ENCODE measurements at places on chromosomes 2 and 18.

GRCh38 chr2:28270456-28271152, 122.1 kb upstream of the FOSL2 start:
- no peak for DNase-seq

DNA sequence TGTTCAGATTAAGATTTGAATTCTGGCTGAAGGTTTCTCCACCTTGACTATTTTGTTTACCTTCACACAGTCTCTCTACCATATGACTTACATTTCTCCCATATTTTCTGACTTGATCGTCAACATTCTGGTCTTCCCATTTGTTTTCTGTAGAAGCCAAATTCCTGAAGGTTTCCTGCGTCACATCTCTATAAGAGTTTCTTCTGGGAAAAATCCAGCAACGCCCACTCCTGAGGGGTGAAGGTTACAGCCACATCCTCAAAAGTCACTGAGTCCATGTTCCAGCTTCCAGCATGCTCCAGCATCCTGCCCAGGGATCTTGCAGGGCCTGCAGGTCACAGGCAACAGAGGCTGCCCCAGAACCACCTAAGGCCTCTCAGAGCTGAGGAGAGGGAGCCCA, 47.5 kb downstream of the NBEAL1 start:
- DNase-seq, result no peak

- no peak for DNase-seq
Observed at GRCh38 chr2:37020212-37020886, 54.0 kb upstream of the STRN start.

DNA sequence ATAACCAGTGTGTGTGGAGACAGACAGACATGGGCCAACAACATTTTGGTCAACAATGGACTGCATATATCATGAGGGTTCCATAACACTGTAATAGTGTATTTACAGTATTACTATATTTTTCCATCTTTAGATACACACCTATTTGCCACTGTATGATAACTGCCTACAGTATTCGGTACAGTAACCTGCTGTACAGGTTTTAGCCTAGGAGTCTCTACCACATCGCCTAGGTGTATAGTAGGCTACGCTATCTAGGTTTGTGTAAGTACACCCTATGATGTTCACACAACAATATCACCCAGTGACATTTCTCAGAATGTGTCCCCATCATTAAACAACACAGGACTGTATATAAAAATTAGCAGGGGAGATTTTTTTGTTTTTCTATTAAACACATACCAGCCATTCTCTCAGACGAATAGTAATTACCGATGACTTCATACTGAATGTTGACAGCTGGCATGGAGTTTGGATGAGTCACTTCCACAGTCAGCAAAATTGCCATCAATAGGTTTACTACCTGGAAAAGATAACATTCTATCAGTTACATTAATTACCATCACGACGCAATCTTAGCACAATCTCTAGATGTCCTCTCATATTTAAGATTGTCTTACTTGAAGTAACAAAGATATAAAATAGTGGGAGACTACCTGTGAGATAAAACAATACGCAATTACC, 10.8 kb downstream of the LAPTM4A start:
- no peak for DNase-seq

GRCh38 chr2:86525421-86526340, 37.6 kb downstream of the CHMP3 start:
- DNase-seq, result no peak

DNA sequence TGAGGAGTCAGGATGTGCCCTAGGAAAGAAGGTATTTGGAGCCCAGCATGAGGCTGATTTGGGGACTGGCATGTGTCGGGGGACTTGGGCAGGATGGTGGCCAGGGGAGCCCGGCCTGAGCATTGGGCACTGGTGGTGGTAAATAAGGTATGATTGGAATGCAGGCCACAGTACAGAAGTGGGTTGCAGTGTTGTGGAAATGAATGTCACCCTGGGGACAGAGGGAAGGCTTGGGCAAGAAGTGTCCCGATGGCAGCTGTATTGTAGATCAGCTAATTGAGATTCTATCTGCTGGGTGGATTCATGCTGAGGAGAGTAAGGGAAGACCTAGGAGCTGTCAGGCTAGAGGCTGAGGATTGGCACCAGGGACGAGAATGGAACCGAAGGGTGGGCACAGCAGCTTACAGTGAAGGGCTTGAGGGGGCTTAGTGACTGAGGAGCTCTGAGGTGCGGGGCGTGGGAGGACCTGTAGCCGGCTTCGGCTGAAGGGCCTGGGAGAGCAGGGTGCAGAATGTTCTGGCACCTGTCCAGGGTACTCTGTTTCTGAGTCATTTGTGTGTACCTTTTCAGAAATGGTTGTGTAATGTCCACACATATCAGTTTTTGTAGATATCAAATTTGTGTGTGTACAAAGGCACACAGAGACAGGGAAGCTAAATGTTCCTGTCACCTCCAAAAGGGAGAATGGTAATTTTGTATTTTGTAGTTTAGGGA, 170.2 kb downstream of the PRKCE start:
- DNase-seq, result no peak

DNA sequence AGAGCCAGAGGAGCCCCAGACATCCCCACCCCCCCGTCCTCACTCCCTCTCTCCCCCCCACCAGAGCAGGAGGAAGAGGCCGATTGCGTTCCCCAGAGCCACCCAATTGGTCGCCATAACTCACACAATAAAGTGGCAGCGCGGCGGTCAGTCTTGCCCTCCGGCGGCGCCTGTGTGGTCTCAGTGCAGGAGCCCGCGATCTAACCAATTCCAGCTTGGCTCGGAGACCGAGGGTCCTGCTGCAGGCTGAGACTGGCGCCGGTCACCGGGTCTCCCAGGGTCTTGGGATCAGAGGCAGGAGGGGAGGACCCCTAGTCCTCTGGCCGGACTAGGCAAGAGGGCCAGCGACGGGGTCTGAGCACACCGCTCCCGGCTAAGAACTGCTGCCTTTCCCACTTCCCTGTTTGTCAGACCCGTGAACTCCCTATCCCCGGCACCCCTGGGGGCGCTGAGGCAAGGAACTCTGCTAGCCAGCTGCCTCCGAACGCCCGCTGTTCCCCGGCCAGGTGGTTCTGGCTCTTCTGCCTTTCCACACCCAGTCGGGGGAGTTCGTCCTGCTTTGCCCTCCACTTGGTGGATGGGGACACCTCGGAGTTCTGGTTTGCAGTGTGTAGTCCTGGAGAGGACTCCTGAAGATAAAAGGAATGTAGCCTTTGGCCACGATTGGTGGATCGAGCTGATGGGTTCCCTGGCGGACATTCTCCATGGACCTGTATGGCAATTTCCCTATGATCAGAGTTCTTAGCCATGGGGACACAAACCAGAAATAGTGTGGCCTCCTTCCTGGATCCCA, 1.0 kb upstream of the HOXD12 start:
- DNase-seq, result no peak

GRCh38 chr2:98212092-98213000, 125.4 kb downstream of the VWA3B start:
- DNase-seq, result no peak

DNA sequence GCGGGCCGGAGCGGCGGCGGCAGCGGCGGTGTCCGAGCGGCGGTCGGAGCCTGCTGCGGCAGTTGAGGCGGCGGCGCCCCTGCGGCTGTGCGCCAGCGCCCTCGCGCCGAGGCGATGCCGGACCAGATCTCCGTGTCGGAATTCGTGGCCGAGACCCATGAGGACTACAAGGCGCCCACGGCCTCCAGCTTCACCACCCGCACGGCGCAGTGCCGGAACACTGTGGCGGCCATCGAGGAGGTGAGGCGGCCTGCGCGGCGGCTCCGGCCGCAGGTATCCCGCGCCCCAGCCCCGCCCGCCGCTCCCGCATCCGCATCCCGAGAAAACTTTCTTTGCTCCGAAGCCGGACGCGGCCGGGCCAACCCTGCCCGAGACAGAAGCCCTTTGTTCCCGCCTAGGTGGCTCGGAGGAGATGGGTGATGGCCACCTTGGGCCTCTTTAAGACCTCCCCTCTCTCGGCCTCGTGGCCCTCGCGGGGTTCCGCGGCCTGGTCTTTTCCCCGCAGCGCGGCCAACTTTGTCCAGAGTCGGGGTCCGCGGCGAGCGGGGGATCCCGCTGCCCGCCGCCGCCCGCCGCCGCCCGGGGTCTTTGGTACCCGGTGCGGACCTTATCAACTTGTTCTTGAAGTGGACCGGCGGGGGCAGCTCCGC, 504 bp downstream of the ASAP2 start:
- DNase-seq, result no peak

DNA sequence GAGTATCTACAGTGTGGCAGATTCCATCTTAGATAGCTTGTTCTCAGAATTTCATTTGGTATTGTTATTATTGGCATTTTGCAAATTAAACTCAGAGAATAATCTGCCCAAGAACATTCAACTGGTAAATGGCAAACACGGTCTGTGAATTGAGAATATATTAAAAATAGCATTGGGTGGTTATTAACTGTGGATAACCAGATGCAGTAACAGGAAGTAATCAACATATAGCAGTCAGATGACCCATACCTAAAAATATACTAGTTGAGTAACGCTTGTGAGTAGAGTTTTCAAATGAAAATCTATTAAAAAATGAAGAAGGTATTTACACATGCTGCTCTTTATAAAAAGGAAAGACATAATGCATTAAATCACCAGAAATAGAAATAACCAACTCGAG, 129.5 kb downstream of the ZNF804A start:
- DNase-seq, result no peak

DNA sequence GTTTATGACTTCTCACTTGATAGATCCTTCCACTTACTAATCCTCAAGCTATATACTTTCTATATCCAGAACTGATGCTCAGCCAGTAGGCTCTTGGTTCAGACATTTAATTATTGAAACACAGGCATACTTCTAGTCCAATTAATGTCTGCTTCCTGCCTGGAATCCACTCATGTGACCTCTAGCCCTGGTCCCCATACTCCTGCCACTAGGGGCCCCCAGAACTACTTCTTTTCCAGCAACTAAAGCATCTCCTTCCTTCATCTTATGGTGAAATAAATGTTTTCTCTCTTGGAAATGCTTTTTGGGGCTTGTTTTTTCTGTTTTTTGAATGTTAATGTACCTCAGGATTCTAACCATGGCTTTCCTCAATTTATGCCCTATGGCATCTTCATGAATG, 527.6 kb downstream of the SATB2 start:
- no peak for DNase-seq

GRCh38 chr2:132656266-132656975, 13.6 kb downstream of the LYPD1 start:
- no peak for DNase-seq

DNA sequence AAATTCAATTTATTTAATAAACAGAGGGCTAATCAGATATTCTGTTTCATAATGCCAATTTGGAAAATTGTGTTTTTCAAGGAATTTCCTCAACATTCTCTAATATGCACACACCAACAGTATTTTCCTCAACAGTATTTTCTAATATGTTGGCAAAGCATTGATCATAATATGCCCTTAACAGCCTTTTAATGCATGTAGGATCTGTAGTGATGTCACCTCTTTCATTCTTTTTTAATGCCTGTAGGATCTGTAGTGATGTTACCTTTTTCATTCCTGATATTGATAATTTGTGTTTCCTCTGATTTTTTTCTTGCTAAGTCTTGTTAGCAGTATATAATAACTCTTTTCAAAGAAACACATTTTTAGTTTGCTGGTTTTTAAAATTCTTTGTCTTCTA, 15.9 kb downstream of the VWA3B start:
- DNase-seq, result no peak

DNA sequence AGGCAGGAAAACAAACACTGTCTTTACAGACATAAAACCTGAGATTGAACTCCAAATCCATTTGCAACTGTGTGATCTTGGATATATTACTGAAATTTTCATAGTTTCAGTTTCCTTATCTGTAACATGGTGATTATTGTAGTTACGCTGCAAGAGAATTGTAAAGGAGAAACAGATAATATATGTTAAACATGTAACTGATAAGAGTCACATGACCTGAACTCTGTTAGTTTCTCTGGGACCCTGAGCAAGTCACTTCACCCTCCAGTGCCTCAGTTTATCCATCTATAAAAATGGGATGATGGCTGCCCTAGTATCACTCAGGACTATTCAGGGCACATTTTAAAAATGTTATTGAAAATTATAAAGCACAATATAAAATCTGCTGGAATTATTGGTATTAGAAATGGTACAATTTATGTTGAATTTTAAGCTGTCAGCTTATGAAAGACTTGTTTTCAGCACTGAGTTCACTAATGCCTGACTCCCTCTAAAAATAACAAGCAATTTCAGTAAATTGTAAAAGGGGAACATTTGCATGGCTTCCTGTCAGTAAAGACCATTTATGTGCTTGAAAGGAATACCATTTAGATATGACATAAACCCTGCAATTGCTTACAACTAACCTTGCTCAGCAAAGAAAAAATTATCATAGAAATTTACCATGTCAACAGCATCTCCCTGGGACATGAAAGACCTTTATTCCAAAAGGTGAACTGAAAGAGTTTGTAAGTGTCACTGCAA, 393.5 kb downstream of the RAD51AP2 start:
- no peak for DNase-seq

DNA sequence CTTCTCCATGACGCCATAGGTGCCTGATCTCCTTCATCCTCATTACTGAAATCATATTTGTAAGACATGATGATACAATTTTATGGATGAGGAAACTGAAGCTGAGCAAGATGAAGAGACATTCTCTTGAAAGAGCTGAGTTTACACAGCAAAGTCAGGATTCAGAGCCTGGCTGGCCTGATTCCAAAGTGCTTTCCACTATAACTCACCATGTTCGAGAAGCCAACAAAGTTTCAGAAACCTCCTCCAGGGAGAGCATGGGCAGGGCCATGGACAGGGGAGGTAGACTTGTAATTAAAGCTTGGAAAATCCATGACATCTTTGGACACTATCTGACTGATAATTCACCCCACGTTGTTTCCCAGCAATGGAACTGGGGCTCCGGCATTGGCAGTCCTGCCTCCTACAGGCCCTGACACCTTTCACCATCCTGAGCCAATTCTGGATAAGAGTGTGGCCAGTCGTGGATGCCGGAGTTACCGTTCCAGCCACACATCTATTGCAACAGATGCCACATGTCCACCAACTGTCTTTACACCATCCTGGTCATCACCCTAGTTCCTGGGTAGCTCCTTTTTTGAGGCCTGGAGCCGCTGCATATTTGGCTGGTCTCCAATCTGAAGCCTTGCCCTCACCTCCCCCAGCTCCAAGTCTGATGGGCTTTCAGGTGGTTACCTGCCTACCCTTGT, 85.0 kb upstream of the PPP1CB start:
- DNase-seq, result no peak

DNA sequence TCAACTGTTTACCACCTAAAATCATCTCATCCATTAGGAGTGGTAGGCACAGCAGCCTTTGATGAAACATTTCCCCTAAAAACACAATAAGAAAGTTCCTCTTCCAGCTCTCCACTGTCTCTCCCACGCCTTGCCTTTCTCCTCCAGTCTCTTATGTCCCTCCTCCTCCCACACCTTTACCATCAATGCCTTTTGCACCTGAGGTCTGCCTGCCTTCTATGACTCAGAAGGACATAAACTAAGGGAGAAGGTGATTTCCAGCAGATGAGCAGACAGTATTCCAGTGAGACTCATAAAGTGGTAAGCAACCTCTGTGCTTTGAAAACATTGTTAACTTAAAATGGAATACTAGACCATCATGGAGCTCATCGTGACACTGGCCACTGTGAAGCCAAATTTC, 34.2 kb upstream of the NDUFV2 start:
- no peak for DNase-seq

DNA sequence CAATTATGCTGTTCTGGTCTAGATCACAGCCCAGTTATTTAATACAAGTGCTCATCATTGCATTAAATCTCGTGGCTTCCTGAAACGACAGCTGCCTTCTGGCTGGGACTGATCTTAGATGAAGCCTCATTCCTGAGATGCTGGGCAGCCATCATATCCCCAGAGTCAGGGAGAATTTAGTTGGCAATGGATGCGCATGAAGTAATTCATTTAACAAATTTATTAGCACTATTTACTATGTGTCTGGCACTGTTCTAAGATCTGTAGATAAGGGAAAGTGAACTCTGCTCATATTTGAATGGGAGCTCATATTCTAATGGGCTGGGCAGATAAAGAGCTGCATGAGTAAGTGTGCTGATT, 244.7 kb downstream of the KCNS3 start:
- DNase-seq, result no peak
